ENCODE measurements at places on chromosomes 2 and 18. TPM values are rescaled to one million over a fixed set of nuclear protein-coding genes. Genes with fewer than 3 reads are reported as not detected.

DNA sequence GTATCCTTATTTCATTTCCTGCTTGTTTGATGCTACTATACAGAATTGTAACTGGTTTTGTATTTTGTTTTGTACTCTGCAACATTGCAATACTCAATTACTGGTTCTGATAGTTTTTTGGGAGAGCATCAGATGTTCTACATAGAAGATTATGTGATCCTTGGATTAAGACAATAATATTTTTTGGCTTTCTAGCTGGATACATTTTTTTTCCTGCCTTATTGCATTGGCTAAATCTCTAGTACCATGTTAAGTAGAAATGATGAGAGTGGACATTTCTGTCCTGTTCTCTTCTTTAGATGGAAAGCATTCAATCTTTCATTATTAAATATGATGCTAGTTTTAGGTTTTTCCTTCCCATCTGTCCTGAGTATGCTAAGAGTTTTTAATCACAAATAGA lies 523.5 kb downstream of the ARHGAP15 start:
- no peaks in the 10 kb centered on the region for H3K27me3 ChIP-seq
- no peak overlapping the region for H3K4me3 ChIP-seq
- H3K36me3 ChIP-seq = no peaks in the 10 kb centered on the region
- H3K27ac ChIP-seq = no peak overlapping the region
- H3K4me1 ChIP-seq = no peaks in the 10 kb centered on the region

DNA sequence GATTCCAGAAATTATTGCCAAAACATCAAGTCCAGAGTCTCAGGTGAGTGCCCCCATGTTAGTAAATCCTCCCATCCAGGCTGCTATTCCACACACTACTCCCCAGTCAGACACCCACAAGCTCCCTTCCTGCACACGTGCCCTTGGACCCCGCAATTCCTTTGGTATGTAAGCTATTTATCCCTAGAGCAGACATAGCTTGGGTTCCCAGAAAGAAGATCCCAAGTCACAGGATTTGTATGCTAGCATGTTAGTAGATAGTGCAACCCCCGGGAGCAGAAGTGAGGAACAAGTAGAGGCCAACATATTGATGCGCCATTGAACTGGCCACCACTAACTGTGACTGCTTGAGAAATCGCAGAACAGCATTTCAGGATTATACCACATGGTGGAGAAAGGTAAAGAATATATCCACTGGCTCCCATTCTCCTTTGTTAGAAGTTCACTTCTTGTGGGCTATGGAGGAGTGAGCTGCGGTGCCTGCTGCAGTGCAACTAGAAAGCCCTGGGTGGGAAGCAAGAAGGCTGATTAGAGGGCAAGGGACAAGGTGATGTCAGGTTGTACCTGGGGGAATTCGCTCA lies 137.5 kb upstream of the CHAC2 start:
- H3K4me1 ChIP-seq = no peaks in the 10 kb centered on the region
- no peak overlapping the region for H3K27ac ChIP-seq
- H3K4me3 ChIP-seq = no peak overlapping the region
- DNase-seq = no peak
- no peaks in the 10 kb centered on the region for H3K27me3 ChIP-seq

- H3K4me1 ChIP-seq = peaks cover 4% of the 10 kb centered on the region
- no peak overlapping the region for H3K27ac ChIP-seq
- H3K27me3 ChIP-seq = no peaks in the 10 kb centered on the region
- H3K4me3 ChIP-seq = no peak overlapping the region
- no peak for DNase-seq
Observed at GRCh38 chr2:62338111-62338510, 142.2 kb downstream of the B3GNT2 start.

GRCh38 chr18:60649842-60650536 lies 277.4 kb upstream of the MC4R start:
- no peak for DNase-seq
- H3K27me3 ChIP-seq = no peaks in the 10 kb centered on the region
- no peak overlapping the region for H3K27ac ChIP-seq
- no peak overlapping the region for H3K4me3 ChIP-seq

- no peak for DNase-seq
- H3K27me3 ChIP-seq = no peaks in the 10 kb centered on the region
Observed at GRCh38 chr2:219688560-219689445, 61.4 kb downstream of the SLC4A3 start.

The KIF5C gene
- 0.25 TPM for total RNA-seq
